ENCODE measurements at places on chromosomes 3 and 15.

DNA sequence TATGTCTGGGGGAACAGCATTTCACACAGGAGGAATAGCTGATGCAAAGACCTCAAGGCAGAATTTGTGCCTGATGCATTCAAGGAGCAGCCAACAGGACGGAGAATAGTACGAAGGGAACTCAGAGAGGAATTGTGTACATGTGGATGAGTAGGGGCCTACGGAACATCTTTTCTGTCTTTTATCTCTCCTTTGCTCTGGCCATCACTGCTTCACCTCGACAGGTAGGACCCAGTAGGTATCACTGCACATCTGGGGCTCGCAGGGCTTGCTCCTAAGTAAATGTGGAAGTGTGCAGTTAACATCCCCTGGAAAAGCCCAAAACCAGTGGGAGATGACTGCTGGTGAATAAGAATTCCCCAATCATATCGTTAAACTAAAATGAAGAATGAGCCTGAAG lies 56.4 kb upstream of the POU1F1 start:
- DNase-seq = no peak

GRCh38 chr3:98531622-98532274 lies at the start of gene GPR15:
TSS of gene GPR15 (plus strand) at chr3:98531978. CDS start at chr3:98532034, 56 bp downstream.
- DNase-seq = no peak

DNA sequence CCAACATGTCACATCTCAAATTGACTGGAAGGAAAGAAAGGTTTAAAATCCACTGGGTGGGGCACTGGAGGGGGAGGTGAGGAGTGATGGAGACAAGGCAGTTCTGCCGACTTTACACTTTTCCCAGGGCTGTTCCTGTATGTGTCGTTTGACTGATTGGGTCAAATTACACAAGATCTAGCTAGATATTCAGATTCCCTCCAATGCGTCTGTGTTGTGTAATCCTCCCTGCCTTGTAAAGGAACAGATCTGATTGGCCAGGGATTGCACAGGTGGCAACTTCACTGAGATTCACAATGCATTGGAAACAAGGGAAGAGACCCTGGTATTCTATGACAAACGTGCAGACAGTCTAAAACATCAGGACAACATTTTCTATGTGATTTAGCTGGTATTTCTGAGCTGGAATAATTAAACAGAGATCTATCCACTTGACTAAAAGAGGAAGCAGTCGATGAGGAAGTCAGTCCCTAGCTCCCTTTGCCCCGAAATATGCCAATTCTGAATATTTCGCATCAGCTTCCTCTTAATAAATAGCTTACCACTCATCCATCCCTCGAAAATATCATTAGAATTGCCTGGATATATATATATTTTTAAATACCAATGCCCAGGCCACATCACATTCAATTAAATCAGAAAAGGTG lies 312.9 kb downstream of the RORA start:
- no peak for DNase-seq

GRCh38 chr15:75151214-75152128 lies 50.2 kb upstream of the C15orf39 start:
- no peak for DNase-seq

DNA sequence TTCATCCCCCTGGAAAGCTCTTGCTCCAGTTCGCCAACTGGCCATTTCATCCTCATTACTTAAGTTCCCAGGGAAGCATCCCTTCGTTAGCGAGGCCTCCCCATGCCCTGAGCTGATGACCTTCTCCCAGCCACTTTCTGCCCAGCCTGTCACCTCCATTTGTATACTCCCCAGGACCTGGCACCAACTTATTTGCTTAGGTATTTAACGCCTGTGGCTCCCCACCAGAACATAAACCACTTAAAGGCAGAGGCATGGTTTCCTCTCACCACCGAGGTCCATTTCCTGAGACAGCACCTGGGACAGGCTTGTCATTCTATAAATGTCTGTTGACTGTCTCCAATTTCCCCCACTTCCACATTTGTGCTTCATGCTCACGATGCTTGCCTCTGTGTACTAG lies 189.0 kb downstream of the ZNF621 start:
- DNase-seq = no peak
